ENCODE measurements at places on chromosomes 1 and 21. TPM values are rescaled to one million over a fixed set of nuclear protein-coding genes. Genes with fewer than 3 reads are reported as not detected.

CD34 gene
- total RNA-seq, result not detected

CLCC1 gene
- total RNA-seq, result 16.0 TPM

CASQ2 gene
- total RNA-seq, result not detected

NR0B2 gene
- not detected for total RNA-seq

KRTAP8-1 gene
- not detected for total RNA-seq

MFSD2A gene
- total RNA-seq, result 6.9 TPM

COA7 gene
- total RNA-seq, result 22.2 TPM

IGSF3 gene
- 19.3 TPM for total RNA-seq

FGR gene
- not detected for total RNA-seq

CCDC27 gene
- total RNA-seq, result not detected

FCER1G gene
- total RNA-seq, result not detected

SPRR1B gene
- total RNA-seq, result not detected

HLX gene
- 4.2 TPM for total RNA-seq

BTF3L4 gene
- total RNA-seq, result 40.2 TPM

CD1B gene
- total RNA-seq, result not detected

RHD gene
- total RNA-seq, result not detected

LCE2A gene
- not detected for total RNA-seq

DRAM2 gene
- total RNA-seq, result 19.4 TPM

GJC2 gene
- 0.09 TPM for total RNA-seq

ITLN1 gene
- total RNA-seq, result not detected

PTPRF gene
- 113 TPM for total RNA-seq

DIO1 gene
- total RNA-seq, result not detected

Measured in A549 treated with Mapracorat at 1 μM for 4 hours (cell line).